CD8-positive, alpha-beta memory T cell (primary cell): ENCODE measurements at places on chromosomes 16 and 17.
A peak's percentile ranks its signal among the peaks of the same experiment; 100 is the strongest.

DNA sequence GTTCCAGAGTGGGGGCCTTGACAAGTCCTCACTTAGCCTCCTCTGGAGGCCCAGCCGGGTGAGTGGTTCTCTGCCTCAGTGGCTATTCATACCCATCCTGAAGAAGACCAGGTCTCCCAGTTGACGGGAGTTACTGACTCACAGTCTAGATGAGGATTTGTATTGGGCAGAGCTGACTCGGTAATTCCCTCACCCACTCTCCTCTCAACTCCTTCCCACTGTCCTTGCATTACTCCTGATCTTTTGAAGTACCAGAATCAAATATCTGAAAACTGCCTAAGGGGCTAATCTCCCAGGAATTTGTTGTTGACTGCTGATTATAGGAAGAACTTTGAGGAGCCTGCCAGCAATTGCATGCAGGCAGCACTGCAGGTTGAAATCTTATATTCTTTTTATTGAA, 14.2 kb downstream of the SAP30BP start:
- DNase-seq = no peak
- no peak overlapping the region for H3K27ac ChIP-seq
- peaks cover 15% of the 10 kb centered on the region for H3K4me1 ChIP-seq
- no peak overlapping the region for H3K4me3 ChIP-seq
- no peaks in the 10 kb centered on the region for H3K27me3 ChIP-seq

DNA sequence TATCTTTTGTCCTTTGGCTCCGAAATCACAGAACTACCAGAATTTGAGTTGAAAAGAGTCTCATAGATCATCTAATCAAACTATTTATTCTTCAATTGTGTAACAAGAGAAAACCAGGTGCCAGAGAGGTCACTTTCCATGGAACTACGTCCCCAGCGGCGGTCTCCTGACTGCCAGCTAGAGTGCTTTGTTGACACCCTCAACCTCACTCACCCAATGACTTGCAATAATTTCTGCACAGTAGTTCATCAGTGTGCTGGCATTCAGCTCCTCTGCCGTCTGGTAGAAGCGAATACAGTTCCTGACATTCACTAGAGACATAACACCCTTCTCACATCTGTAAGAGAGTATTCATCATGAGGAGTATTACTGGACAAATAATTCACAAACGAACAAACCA, 54.2 kb downstream of the ANKFY1 start:
- no peak for DNase-seq
- H3K27ac ChIP-seq = no peak overlapping the region
- H3K27me3 ChIP-seq = no peaks in the 10 kb centered on the region
- no peak overlapping the region for H3K4me3 ChIP-seq

- H3K4me1 ChIP-seq = peaks cover 3% of the 10 kb centered on the region
- DNase-seq = no peak
- H3K27me3 ChIP-seq = no peaks in the 10 kb centered on the region
- H3K36me3 ChIP-seq = no peaks in the 10 kb centered on the region
- H3K27ac ChIP-seq = no peak overlapping the region
These were observed 14.7 kb upstream of the MEOX1 start for GRCh38 chr17:43676471-43676870.

- no peak overlapping the region for H3K27ac ChIP-seq
- no peak overlapping the region for H3K4me3 ChIP-seq
These were observed 522 bp downstream of the DNASE1 start for GRCh38 chr16:3655030-3655395.

DNA sequence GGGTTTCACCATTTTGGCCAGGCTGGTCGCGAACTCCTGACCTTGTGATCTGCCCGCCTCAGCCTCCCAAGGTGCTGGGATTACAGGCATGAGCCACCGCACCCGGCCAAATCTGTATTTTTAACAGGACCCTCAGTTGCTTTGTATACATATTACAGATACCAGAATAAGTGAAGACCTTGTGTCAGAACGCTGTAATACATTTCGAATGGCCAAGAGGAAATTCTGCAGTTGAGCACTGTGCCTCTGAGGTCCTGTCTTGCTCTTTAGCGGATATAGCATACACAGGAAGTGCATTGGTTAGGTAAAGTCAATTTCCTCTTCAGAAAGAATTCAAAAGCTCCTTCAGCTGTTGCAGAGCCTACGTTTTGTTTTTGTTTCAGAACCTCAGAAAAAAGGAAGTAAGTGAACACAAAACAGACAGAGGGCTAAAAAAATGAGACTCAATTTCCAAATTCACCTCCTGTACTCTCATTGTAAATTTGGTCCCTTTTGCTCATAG, 15.7 kb downstream of the CRLF3 start:
- H3K27ac ChIP-seq = peak overlapping the region; percentile 21
- no peak for DNase-seq
- H3K4me3 ChIP-seq = peak overlapping the region; percentile 57
- peaks cover 66% of the 10 kb centered on the region for H3K4me1 ChIP-seq

GRCh38 chr16:30142672-30143346, 19.8 kb upstream of the MAPK3 start:
- no peaks in the 10 kb centered on the region for H3K36me3 ChIP-seq
- H3K27me3 ChIP-seq = no peaks in the 10 kb centered on the region
- peaks cover 20% of the 10 kb centered on the region for H3K4me1 ChIP-seq
- no peak overlapping the region for H3K27ac ChIP-seq
- no peak overlapping the region for H3K4me3 ChIP-seq
- peak; percentile 45 for DNase-seq
